ENCODE measurements at places on chromosomes 6 and 20.

- DNase-seq, result no peak
Measured at GRCh38 chr6:83443516-83443915, 12.7 kb upstream of the ME1 start.

DNA sequence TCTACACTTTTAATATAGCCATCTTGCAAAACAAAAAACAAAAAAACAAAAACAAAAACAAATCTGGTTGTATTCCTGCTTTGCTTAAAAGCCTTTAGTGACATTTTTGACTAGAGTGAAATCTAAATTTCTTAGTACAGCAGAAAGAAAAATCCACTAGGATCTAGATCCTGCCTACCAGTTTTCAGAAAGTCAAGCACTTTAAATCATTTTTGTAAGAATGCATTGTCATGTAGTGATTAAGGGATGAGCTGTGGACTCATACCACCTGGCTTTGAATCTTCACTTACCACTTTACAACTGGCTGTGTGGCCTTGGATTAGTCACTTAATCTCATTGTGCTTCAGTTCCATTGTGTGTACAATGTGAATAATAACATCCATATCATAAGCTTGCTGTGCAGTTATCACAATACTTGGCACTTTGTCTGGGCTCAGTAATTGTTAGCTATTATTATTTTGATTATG, 4.0 kb downstream of the MKKS start:
- DNase-seq, result no peak

DNA sequence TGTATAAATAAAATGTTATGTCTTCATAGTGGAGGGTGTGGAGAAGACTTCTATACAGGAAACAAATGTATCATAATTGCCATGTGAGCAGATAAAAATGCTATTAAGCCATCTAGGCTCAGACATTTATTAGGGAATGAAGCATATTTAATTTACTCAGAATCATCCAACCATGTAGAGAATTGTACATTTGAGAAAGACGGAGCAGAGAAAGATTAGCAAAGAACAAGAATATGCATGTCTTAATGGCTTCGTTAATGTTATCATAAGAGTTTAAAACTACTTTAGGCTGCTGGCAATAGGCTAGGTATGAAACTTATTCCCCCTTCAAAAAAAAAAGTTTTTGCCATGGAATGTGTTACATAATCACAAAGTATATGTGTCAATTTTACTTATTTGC, 6.1 kb downstream of the ANKRD6 start:
- DNase-seq, result no peak

DNA sequence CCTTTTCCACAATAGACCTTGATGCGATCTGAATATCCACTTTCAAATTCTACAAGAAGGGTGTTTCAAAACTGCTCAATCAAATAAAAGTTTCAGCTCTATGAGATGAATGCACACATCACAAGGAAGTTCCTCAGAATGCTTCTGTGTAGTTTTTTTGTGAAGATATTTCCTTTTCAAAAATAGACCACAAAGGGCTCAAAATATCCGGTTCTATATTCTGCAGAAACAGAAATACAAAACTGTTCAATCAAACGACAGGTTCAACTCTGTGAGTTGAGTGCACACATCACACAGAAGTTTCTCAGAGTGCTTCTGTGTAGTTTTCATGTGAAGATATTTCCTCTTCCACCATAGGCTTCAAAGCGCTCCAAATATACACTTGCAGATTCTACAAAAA, 293.9 kb upstream of the DEFB115 start:
- no peak for DNase-seq

DNA sequence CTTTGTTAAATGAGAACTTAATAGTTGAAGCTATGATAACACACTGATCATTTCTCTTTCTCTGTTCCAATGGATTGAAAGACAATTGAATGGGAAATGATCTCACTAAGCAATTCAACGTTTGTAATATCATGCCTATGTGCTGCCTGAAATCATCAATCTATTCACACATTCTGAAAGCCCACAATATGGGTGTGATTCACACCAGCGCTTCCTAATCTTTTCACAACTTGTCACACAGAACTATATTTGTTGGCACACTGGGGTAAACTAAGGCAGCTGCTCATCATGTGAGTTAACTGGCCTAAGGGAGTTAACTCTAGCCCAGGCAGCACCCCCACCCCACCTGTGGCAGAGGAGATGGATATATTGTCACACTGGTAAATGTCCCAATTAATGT, 37.1 kb upstream of the UTRN start:
- no peak for DNase-seq

GRCh38 chr20:22698259-22698842, 114.0 kb upstream of the FOXA2 start:
- DNase-seq, result no peak

GRCh38 chr20:1711826-1712601, 54.4 kb upstream of the SIRPG start:
- no peak for DNase-seq

DNA sequence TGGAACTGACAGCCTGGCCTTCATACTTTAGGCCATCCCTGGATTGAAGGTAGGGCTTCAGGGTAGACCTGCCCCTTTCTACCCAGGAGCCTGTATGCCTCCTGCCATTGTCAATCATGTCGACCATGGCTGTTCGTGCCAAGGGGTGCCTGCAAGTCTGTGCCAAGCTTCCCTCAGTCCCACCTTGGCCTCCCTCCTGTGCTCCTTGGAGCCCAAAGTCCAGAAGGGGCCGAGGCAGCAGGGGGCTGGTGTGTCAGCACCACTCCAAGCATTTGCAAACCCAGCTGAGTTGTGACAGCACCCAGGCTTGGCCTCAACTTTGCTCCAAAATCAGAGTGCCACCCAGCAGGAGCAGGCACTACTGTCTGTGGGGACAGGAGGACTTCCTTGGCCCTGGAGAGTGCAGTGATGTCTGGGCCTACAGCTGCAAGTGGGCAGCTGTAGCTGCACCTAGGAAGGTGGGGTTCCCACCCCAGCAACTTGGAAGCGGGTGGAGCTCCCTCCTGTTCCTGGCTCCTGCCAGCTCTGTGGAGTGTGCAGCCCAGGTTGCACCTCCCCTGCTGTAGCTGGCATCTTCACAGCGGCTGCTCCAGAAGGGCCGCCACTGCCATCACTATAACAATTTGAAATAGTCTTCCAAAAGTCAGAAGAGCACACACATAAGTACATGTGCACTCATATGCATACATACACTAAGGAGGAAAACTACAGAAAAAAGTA, 1719.3 kb downstream of the HACE1 start:
- no peak for DNase-seq

DNA sequence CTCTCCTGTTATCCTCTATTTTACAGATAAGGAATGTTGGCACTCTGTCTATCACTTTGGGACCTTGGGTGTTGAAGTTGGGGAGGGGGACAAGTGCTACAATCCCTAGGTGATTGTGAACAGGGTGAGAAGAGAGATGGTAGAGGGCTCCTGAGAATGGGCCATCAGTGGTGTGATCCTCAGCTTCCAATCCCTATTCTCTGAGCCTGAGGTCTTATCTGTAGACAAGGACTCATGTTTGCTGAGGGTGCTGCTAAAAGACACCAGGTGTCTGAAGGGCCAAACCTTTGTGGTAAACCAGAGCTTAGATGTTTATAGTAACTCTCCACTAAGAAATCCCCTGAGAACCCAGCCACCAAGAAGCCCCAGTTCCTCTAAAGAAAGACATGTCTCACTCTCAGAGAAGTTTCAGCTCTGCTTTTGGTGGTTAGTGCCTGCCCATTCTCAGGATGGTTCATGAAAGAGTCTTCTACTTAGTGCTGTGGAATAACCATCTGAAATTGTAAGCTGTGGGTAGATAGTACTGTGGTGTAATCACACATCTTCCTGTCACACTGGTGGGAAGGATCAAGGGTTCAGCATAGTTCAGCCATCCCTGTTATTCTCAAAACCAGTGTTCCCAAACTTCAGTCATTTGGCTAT, 58.2 kb upstream of the IL20RA start:
- no peak for DNase-seq

Data from DMS 273 treated with DMSO at 0.1 percent for 48 hours (cell line).